GM03348 (cell line): ENCODE measurements at places on chromosomes 2 and 18.
A peak's percentile ranks its signal among the peaks of the same experiment; 100 is the strongest.

DNA sequence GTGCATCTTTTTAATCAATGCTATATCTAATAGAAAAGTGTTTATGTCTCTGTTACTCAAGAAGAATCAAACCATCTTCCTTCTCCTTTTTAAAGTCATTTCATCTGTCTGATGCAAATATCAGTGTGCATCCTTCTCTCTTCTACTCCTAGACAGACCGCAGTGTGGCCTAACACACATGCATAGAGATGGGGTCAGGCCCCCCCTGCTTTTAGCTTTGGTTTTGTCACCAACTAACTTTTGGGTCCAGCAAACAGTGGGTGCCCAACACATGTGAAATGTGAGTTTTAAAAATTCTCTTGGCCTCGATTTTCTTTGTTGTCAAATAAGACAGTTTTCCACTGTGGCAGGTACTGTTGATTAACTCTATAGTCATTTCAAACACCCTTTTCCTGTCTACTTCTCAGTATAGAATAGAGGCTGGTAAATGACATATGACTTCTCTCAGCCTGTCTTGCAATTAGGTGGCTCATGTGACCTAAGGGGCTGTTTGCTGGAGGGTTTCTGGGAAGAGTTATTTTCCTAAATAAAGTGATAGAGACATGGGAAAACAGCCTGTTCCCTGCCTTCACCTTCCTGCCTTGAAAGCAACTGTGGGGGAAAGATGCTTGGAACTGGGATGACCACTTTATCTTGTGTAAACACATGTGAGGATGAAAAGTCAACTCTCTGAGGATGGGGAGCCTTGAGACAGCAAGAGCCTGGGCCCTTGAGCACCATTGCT is 65.7 kb upstream of the DARS1 start:
- no peak for DNase-seq

- DNase-seq: no peak
These were observed 36.9 kb downstream of the KCNE4 start for GRCh38 chr2:223088866-223089265.

DNA sequence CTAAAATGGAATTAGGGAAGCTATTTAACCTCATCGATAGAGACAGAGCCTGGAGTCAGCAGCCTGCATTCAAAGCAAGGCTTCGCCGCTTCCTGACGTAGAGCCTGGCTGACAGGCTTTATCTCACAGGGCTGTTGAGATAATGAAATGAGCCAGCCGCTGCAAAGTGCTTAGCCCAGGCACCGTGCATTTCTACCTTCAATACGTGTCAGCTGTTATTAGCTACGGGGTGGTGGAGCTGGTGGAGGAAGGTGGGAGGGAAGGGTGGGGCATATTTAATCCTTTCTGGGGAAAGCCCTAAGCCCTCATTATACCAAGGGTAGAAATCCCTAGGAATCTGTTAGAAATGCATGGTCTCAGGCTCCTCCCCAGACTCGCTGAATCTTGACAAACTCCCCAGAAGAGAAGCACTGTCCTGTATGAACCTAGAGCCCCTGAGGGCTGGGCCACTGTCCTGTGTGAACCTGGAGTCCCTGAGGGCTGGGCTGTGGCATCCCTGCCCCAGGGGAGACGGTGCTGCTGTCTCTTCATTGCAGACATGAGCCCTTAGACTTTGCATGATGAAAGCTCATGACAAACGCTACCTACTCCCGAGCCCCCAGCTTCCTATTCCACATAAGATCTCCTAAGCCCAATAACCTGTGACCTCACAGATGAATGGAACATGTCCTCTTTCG is 72.4 kb downstream of the ALPK2 start:
- DNase-seq: no peak

GRCh38 chr2:169072163-169072925 is 3.0 kb downstream of the DHRS9 start:
- no peak for DNase-seq

- DNase-seq: no peak
These were observed 21.5 kb upstream of the CDKL4 start for GRCh38 chr2:39265315-39265714.

- DNase-seq: no peak
These were observed 63.9 kb upstream of the ACVR1 start for GRCh38 chr2:157940024-157940423.

DNA sequence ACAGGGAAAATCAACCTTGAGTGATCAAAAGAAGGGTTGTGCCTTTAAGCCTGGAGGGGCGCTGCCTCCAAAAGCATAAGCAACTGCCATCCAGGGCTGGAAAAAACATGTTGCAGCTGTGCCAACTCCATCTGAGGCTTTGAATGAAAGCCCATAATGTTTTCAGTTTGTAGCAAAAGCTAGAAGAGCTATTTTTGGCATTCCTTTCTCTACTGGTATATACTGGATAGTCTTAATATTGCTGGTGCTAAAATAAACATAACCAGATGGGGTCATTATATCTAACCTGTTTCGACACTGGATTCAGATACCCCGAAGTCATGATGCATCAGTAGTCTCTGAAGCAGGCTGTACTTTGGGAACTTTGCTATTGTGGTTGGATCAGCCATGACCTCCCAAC is 25.1 kb downstream of the ANXA4 start:
- DNase-seq: peak; percentile 58

GRCh38 chr2:63741884-63742579 is 99.7 kb upstream of the UGP2 start:
- DNase-seq: no peak

DNA sequence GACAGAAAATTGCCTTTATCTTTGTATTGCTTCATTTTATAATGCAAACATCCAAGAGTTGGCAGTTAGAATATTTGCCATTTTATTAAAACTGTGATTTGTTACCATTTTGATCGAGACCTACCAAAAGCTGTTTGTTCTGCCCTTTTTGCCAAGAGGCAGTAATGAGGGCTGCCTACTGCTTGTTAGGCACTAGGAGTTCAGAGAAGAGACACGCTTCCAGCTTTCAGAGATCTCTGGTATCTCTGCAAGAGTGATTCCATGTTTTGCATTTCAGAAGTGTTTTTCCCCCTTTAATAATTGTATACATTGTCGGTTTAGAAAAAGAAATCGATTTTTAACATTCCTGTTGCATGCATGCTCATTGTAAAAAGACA is 628 bp downstream of the MRPL30 start:
- DNase-seq: peak; percentile 26

DNA sequence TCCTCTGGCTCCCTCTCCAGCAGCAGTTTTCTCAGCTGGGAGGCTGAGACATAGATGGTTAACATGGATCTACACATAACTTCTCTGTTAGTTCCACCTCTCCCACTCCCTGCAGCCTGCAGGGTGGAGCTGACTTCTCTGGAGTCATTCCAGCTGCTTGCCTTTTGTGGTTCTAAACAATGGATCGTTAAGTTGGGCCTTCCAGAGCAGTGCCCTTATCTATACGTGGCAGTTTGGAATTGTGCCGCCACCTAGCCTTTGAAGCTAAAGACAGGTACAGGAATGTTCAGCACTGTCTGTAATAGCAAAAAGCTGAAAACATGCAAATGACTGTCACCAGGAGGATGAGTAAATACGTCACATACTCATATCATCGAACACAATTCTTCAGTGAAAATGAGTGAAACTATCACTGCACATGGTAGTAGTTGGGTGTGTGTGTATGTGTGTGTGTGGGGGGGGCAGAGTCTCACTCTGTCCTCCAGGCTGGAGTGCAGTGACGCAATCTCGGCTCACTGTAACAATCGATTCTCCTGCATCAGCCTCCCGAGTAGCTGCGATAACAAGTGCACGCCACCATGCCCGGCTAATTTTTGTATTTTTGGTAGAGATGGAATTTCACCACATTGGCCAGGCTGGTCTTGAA is 50.3 kb downstream of the SH2D6 start:
- DNase-seq: peak; percentile 67

DNA sequence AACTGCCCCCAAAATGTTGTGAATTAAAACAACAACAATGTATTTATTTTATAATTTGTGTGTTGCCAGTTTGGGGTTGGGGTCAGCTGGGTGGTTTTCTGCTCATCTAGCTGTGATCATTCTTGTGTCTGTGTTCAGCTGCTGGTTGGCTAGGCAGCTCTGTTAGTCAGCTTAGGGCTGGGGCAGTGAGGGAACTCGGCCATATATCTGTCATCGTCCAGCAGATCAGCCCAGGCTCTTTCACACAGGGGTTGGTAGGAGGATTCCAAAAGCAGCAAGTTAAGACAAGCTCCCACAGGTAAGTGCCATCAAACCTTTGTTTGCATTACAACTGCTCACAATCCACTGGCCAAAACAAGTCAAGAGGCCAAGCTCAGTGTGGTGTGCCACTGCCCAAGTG is 121.5 kb downstream of the LPIN1 start:
- no peak for DNase-seq

- DNase-seq: peak; percentile 76
These were observed 2.2 kb upstream of the CASP8 start for GRCh38 chr2:201257956-201258665.

DNA sequence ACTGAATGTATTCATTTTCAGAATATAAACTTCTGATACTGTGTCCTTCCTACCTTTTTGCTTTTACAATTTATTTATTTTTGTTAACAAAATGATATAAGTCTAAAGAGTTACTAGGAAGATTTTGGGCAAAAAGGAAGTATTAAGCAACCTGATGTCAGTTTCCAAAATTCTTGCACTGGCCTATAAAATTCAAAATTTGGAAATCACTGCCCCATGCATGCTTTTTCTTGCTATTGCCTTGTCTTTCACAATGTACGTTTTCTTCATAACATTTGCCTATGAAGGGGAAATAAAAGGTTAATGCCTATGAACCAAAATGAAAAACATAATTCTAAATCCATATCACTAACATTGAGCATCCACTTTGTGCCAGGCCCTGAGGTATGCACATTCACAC is 40.1 kb upstream of the EHBP1 start:
- no peak for DNase-seq

GRCh38 chr18:53489266-53489665 is 735.2 kb downstream of the MBD2 start:
- no peak for DNase-seq

GRCh38 chr2:34787341-34787740 is 1188.2 kb upstream of the FAM98A start:
- no peak for DNase-seq
